ENCODE measurements at places on chromosomes 1 and 21.
A peak's percentile ranks its signal among the peaks of the same experiment; 100 is the strongest.

- no peak for DNase-seq
Observed at GRCh38 chr1:156468693-156469345, 31.8 kb downstream of the MEF2D start.

DNA sequence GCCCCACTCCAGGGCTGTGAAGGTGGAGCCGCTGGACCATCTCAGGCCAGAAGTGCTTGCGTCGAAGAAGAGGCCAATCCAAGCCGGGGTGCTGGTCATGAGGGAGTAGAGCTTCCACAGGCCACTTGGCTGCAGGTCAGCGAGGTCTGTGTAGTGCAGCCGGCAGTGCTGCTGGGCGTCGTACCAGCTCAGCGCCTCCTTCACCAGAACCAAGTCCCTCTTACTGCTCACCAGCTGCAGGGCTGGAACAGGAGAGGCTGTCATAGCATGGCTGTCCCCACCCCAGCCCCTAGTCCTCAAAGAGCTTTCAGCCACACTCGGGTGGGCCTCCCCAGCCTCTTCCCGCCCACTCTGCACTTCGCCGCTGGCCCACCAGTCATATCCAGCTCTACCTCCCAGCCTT, 2.2 kb downstream of the CLEC20A start:
- no peak for DNase-seq

DNA sequence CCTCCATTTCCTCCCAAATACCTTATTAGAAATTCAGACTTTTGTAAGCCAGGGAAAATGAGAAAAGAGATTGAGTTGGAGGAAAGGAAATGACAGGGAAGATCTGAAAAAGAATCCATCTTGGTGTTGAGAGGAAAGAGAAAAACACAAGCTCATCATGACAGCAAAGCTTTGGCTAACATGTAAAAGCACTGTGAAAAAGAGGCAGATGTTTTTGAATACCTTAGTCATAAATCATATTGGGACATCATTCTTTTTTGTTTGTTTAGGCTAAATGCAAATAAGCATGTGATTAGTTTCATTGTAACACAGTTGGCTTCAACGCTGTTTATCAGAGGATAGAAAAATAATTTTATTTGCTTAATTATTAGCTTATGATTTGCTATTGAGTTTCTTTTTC, 64.6 kb downstream of the LHX8 start:
- DNase-seq, result no peak

DNA sequence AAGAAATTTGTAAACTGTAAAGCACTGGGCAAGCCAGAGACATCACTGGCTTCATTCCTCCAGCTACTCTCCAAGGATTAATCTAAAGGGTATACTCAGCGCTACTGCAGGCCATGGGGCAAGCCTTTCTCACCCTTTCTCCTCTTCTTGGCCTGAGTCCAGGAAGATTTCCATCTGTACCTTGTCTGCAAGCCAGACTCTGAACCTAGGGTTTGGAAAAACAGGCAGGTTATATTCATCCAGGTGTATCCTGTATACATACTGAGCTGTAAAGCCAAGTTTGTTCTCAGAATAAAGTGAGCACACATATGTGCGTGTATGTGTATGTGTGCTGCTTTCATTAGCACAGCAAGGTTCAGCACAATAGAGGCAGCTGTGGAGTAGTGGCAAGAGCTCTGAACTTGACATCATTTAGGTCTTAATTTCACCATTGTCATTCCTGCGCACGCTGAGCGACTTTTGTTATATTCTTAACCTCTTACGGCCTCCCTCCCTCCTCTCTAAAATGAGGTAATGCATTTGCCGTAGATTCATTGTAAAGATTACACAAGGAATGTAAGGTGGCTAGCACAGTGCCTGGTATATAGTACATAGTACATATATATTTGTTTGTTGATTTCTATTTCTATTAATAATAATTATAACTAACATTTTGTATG, 128.1 kb upstream of the JUN start:
- no peak for DNase-seq

DNA sequence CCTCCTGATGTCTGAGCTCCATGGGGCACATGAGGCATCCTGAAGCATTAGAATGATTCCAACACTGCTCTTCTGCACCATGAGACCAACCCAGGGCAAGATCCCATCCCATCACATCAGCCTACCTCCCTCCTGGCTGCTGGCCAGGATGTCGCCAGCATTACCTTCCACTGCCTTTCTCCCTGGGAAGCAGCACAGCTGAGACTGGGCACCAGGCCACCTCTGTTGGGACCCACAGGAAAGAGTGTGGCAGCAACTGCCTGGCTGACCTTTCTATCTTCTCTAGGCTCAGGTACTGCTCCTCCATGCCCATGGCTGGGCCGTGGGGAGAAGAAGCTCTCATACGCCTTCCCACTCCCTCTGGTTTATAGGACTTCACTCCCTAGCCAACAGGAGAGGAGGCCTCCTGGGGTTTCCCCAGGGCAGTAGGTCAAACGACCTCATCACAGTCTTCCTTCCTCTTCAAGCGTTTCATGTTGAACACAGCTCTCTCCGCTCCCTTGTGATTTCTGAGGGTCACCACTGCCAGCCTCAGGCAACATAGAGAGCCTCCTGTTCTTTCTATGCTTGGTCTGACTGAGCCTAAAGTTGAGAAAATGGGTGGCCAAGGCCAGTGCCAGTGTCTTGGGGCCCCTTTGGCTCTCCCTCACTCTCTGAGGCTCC, 11.1 kb upstream of the RASSF5 start:
- DNase-seq, result peak; percentile 10

All from CD4-positive, alpha-beta T cell treated with Interferon alpha-2 for 1 hour (primary cell).